GM23338 (cell line): ENCODE measurements at places on chromosomes 1 and 21.

GRCh38 chr1:46647611-46648010 lies 20.6 kb downstream of the ATPAF1 start:
- no peak for DNase-seq

- no peak for DNase-seq
Measured at GRCh38 chr1:157131281-157131680, 6.9 kb downstream of the ETV3 start.

DNA sequence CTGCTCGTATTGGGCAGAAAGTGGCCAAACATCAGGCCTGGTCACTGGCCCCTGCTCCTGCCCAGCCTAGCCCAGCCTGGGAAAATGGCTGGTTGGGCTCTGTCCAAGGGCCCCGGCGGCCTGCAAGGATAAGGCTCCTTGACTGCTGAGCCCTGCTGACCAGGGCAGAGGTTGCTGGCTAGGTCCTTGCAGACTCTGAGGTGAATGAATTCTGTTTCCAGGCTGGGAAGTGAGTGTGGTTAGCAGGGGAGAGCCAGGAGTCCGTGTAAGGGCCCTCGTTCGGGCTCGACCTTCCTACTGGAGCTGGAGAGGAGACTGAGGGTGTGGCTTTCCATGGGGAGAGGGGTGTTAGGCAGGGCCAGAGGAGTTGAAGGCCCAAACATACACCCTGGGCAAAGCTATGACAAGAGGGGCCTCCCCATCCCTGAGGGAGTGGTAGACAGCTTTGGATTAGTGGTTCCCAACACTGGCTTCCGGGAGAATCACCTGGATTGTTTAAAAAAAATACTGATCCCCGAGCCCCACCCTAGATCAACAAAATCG lies 20.6 kb downstream of the CSF1 start:
- DNase-seq: peak; percentile 95

GRCh38 chr1:59689730-59690129 lies 125.0 kb upstream of the HOOK1 start:
- no peak for DNase-seq

- no peak for DNase-seq
Measured at GRCh38 chr1:31019401-31019800, 46.1 kb downstream of the PUM1 start.
